Bronchial epithelial cell (primary cell): ENCODE measurements at places on chromosomes 6 and 20. TPM values are rescaled to one million over a fixed set of nuclear protein-coding genes. Genes with fewer than 3 reads are reported as not detected.

Gene SLC52A3
- total RNA-seq, result 0.26 and 0.53 TPM in 2 replicates

Gene SPAG4
- total RNA-seq, result 6.1 and 9.9 TPM in 2 replicates

Gene PBOV1
- total RNA-seq, result not detected in 2 replicates

Gene RAET1E
- total RNA-seq, result 19.0 and 35.1 TPM in 2 replicates

- DNase-seq, result no peak
Observed at GRCh38 chr6:89361171-89361570, 8.6 kb upstream of the UBE2J1 start.

GRCh38 chr6:137677709-137678108, 183.5 kb upstream of the OLIG3 start:
- DNase-seq, result no peak

- no peak for DNase-seq
Observed at GRCh38 chr20:36542516-36543183, 1.3 kb downstream of the MYL9 start.

- no peak for DNase-seq
Observed at GRCh38 chr20:58229198-58229798, 845 bp upstream of the ANKRD60 start.

GRCh38 chr6:56671651-56672461, 29.2 kb upstream of the DST start:
- DNase-seq, result no peak

- DNase-seq, result peak; percentile 53
Observed at GRCh38 chr6:21826023-21826422, 232.5 kb downstream of the SOX4 start.

DNA sequence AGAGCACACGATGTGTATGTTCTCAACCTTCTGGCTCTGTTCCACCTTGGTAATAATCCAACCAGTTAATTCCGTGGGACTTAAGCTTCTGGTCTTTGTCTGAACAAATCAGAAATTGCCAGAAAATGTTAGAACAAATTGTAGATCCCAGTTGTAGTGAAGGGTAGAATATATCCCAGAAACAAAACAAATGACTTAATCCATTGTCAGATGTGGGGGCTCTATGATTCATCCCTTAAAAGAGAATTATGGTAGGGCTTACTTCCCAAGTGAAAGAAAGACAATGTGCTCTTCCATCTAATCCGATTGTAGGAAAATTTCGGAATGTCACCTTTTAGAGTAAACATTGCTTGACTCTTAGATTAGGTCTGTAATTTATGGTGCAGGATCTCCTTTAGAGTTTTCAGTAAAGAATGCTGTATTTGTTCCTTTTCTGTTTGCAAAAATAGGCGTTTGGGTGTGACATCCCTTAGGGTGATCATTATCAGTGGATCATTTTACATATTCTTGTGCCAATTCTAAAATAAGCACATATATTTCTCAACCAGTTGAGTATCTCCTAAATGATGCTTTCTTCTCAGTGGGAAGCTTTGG, 234.5 kb upstream of the ZNF217 start:
- peak; percentile 97 for DNase-seq

DNA sequence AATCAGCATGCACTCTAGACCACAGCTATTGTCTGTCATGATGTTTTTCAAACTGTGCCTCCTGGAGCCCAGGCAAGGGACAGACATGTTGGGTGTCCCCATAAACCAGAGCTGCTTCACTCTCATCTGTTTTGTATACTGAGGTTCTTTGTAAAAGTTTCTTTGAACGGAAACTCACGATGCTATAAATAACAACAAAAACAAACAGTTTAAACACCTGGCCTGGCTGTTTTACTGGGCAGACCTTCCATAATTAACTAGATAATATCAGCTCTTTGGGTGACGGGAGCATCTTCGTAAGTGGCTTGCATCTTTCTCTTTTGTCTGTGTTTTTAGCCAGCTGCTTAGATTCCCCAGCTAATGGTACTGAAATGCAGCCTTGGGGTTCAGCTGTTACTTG, 190.3 kb downstream of the ZDHHC14 start:
- DNase-seq, result no peak

GRCh38 chr6:55822815-55823214, 52.6 kb downstream of the BMP5 start:
- DNase-seq, result peak; percentile 65
